Fibroblast of pulmonary artery (primary cell): ENCODE measurements at places on chromosomes 4 and X.

DNA sequence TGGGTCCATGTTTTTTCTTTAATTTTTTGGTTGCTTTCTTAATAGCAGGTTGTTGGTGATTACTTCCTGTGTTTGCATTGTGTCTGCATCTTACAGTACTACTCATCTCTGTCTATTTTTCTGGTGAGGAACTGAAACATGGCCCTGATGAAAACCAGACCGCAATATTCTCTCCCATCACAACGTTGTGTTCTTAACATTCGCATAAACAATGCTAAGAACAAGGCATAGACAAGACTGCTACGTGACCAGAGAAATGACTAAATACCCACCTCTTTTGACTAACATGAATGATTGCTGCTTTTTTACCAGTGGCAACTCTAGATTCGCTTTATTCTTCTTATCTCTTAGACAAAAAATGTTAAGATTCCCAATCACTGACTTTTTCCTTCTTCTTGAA lies 179.1 kb downstream of the GC start:
- DNase-seq, result no peak

DNA sequence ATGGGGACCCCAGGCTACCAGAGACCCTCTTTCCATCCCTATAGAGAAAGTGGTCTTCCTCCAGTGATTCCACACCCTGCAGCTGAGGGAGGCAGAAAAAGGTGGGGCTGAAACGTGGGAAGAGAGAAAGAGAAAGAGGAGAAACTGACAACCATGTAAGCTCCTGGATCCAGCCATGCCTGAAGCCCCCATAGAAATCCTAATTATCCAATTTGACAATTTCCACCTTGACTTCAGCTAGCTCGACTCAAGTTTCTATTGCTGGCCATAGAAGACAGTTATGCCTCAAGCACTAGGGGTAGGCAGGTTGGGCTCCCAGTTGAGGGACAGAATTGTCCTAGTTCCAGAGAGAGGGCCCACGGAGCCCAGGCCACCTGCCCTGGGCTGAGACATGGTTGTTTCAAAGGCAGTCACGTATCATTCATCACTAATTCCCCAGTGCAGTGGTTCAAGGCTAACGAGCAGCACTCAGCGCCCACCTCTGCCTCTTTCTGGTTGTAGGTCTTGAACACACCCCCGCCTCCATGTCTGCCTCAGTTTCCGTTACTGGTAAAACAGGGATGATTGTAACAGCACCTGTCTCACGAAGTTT lies 39.8 kb upstream of the ASMTL start:
- no peak for DNase-seq

GRCh38 chrX:41412261-41413081 lies 34.7 kb upstream of the NYX start:
- no peak for DNase-seq

DNA sequence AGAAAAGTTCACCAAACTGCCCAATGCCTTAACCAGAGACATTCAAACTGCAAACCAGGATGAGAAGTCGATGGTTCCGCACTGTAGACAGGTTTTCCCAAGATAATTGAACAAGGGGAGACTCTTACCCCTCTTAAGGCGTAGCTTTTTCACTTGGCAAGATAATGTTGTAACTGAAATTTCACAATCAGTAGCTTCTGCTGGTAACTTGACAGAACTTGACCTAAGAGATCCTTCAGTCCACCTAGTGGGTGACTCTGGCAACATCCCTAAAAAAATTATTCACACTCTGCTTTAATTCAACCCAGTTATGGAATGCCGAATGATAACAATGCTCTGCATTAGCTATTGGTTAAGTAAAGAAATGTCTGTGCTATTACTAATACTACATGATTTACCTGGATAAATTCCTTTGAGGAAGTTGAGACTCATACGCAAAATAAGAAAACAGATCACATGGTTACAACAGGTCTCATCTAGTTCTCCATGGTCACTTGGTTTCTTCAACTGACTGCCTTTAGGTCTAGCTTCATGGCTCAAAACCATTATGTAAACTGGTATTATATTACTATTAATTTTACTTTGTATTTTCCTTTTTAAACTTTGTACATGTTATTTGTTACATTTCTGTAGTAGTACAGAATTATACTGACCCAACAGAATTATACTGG lies 9.1 kb downstream of the ELF2 start:
- DNase-seq, result peak; percentile 71

- no peak for DNase-seq
These were observed 10.4 kb downstream of the ACOT9 start for GRCh38 chrX:23732704-23733103.

DNA sequence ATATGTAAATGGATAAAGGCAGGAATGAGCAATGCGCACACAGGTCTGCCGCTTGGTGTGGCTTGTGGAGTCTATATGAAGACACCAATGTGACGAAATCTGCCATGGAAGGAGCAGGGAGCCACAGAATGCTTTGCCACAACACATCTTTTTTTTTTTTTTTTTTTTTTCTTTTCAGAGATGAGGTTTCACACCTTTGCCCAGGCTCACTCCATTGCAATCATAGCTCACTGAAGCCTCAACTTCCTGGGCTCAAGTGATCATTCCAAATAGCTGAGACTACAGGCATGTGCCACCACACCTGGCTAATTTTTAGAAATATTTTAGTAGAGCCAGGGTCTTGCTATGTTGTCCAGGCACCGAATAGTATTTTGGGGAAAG lies 17.4 kb upstream of the SLC34A2 start:
- DNase-seq, result no peak

DNA sequence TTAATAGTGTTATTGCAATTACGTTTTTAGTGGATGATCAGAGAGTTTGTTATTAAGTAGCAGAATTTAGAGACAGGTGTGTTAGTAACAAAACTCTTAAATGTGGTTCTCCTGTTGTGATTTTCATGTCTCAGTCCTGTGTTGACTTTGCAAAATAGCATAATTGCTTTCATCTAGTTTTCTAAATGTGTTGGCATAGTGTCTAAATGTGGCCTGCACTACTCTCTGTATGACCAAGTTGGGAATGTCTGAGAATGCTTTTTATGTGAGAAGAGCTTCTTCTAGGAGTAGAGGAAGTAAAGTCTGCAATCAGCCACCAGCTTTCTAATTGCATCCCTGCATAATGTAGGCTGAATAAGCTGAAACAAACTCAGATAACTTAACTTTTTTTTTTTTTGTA lies 158.6 kb upstream of the FAT1 start:
- DNase-seq, result no peak

DNA sequence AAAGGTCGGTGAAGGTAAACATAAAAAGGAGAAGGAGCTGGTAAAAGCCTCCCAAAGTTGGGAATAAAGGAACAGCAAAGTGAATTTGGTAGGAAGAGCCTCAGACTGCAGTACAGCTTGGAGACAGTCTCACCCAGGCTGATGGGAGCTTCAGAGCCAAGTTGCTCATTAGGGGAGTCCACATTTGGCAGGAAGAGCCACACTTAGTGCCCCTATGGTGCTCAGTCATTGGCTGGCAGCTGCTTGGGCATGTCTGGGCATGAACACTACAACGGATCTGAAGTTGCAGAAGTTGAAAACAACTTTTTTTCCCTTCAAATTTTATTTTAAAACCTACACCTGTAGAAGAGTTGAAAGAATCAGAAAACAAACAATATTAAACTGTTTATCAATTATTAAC lies 2497.3 kb downstream of the ARAP2 start:
- no peak for DNase-seq

- DNase-seq, result no peak
These were observed 32.0 kb upstream of the MTMR8 start for GRCh38 chrX:64427281-64427680.

DNA sequence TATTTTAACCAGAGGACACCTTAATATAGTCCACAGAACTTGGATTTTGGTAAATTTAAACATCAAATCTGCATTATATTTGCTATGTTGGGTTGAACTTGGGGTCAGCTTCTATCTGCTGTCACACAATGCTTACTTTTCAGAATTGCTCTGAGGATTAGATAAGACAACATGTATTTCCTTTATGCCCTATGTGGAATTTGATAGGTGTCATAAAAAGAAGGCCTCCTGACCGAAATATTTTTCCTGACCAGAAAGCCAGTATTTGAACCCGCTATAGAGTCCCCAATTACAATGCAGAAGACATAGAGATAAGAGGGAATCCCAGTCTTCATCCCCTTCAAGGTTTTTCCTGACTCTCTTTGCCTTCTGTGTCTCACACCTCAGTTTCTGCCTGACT lies 4.1 kb downstream of the MTTP start:
- DNase-seq, result no peak

- DNase-seq, result no peak
These were observed 94.9 kb downstream of the HDAC8 start for GRCh38 chrX:72477781-72478181.

DNA sequence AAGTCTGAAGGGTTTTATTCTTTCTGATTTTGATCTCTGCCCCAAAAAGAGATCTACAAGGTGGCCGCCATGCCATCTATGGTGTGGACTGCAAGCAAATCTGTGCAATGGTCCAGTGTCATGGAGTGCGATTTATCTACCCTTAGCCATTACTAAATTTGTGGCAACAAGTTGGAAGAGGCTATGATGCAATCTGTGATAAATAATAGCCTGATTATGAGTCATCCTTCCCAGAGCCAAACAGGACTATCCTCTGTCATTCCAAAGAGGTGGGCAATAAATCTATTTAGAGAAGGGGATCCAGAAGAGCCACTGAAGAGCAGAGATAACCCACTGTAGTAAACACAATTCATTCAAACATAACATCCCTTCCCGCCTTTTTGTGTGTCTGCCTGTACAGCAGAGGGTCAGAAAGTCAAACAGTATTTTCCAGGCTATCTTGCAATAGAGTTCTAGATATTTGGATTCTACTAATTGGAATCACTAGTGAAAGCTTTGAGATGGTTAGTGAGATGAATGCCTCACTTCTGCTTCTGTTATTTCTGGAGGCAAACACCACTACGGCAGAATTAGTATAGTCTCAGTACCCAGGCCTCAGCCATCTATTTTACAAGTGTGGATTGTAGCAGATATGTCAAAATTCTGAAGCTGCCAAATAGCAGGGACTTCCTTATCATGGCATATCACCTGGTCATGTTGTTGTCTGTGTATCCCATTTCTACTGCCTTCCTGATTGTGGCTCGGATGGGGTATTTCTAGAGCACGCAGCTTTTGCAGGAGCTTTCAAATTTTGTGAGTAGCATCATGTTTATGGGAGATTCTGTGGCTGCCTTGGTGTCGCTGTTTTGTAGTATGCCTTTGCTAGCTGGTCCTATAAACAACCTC lies 192.0 kb downstream of the SMIM20 start:
- peak; percentile 60 for DNase-seq

DNA sequence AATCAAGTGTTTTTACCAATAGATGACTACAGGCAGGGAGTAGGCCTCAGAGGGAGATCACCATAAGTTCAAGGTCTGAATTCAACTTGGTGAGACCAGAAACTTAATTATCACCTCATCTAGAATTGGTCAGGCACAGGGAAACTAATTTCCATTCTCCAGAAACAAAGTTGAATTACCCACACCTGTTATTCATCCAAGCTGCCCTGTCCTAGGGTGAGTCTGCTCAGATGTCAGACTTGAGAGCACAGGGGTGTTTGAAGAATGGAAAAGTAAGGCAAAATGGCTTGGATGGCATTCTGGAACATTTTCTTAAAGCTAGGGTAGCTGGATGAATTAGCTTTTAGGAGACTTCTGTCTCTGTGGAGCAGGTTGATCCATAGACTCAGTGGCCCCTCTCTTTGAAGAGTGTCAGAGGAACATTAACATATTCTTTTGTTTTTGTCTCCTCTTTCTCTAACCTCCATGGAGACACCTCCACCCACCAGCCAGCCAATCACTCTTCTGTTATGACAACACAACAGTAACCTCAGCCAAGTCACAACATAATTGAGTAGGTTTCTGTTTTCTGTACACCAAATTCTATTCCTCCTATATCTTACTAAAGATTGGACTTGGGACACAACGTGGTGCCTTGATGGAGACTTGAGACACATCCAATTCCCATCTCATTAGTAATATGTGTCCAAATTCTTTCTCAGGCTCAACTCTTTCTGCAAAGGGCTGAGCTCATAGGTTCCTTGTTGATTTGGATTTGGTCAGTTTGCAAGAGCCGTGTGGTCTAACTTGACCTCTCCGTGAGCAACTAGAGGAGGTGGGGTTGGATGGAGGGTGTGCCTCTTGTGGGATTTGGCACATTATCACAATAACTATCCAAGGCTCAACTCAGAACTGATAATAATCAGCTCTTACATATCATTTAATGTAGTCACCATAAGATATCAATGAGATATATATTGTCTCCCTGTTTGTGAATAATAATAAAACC lies 45.1 kb downstream of the VSIG4 start:
- no peak for DNase-seq

GRCh38 chr4:107692202-107692601 lies 27.8 kb downstream of the PAPSS1 start:
- DNase-seq, result no peak

DNA sequence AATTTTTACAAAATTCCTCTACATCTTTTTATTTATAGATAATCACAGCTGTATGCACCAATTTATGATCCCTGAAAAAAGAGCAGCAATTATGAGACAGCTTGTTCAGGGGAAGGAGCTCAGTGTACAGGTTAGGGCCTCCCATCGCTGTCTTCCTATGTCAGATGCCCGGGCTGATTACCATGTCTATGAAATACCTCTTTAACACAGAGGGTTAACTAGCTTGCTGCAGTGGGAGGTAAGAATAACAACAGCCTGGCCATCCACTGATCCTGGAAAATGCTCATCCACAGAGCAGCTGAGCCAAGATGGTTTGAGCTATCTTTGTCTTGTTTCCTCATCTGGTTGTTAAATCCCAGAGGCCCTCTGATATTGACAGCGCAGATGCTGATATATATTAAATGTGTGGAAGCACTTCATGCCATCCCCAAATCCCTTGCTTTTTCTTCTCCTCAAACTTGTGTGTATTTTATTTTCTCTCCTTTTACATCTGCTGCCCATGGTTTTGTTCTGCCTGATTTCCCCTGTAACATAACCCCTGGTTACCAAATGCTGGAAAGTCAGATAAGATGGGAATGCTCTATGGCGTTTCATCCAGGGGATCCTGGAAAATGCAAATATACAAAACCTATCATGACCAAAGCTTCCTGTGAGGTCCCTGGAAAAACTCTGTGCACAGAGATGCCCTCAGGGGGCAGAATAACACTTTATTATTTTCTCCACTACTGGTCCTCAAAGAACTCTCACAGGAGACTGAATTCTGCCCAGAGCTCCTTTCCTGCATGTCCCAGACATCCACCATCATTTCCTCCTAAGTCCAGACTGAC lies 85.8 kb upstream of the PUDP start:
- DNase-seq, result peak; percentile 0

GRCh38 chr4:40749717-40750460 lies at the start of gene NSUN7:
Gene NSUN7, plus strand, starts transcription at chr4:40749955. Its CDS starts 739 bp downstream, at chr4:40750694.
- no peak for DNase-seq

- no peak for DNase-seq
These were observed 45.9 kb downstream of the PDGFRA start for GRCh38 chr4:54274795-54275665.

DNA sequence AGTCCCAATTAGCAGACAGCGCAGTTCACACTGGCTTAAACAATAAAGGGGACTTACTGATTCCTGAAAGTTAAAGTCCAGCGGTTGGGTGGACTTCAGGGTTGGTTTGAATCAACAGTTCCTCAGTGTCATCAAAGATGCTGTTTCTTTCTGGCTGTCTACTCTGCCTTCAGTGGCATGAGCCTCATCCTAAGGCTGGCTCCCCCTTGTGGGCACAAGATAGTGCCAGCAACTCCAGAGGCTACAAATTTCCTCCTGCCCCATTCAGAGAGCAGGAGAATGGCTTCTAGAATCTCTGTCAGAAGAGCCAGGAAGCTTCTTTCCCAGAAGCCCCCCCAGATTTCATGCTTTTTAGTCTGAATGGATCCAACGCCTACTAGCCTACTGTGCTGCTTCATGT lies 82.4 kb upstream of the MTM1 start:
- peak; percentile 71 for DNase-seq

- no peak for DNase-seq
These were observed 17.7 kb upstream of the STIM2 start for GRCh38 chr4:26842911-26843310.

GRCh38 chr4:34432706-34433105 lies 1811.6 kb downstream of the ARAP2 start:
- no peak for DNase-seq
